ENCODE measurements at places on chromosomes 6 and 20. TPM values are rescaled to one million over a fixed set of nuclear protein-coding genes. Genes with fewer than 3 reads are reported as not detected.

RIPOR3 gene
- not detected for polyA plus RNA-seq

PRDM13 gene
- not detected for polyA plus RNA-seq

NOX3 gene
- polyA plus RNA-seq: not detected

GFRA4 gene
- not detected for polyA plus RNA-seq

ZNF334 gene
- polyA plus RNA-seq: 0.27 TPM

GNL1 gene
- polyA plus RNA-seq: 36.0 TPM

TINAG gene
- polyA plus RNA-seq: not detected

ANKEF1 gene
- polyA plus RNA-seq: 1.2 TPM

PDE7B gene
- polyA plus RNA-seq: 2.6 TPM

C20orf96 gene
- 7.7 TPM for polyA plus RNA-seq

STMND1 gene
- polyA plus RNA-seq: not detected

ATP9A gene
- polyA plus RNA-seq: 0.13 TPM

Measured in B cell (primary cell).